ENCODE measurements at places on chromosomes 6 and 20. TPM values are rescaled to one million over a fixed set of nuclear protein-coding genes. Genes with fewer than 3 reads are reported as not detected.

COL9A3 gene
- 0.19 TPM for total RNA-seq

MAPK13 gene
- 26.5 TPM for total RNA-seq

MCHR2 gene
- total RNA-seq = not detected

CYP39A1 gene
- under 0.01 TPM for total RNA-seq

ADAM33 gene
- 1.2 TPM for total RNA-seq

PPT2 gene
- 10.2 TPM for total RNA-seq

DEF6 gene
- 1.3 TPM for total RNA-seq

SIRPB1 gene
- 2.5 TPM for total RNA-seq

PRDM13 gene
- not detected for total RNA-seq

TSPO2 gene
- total RNA-seq = not detected

NOX3 gene
- total RNA-seq = not detected

MATN4 gene
- total RNA-seq = not detected

LAMA2 gene
- 64.3 TPM for total RNA-seq

ADAT2 gene
- 3.5 TPM for total RNA-seq

SLC22A2 gene
- total RNA-seq = under 0.01 TPM

LY6G6F gene
- not detected for total RNA-seq

NELFCD gene
- total RNA-seq = 39.7 TPM

NKAIN2 gene
- total RNA-seq = not detected

SSTR4 gene
- not detected for total RNA-seq

NKX2-2 gene
- not detected for total RNA-seq

TUBB1 gene
- total RNA-seq = not detected

PRR18 gene
- not detected for total RNA-seq

CPNE5 gene
- not detected for total RNA-seq

OOEP gene
- not detected for total RNA-seq

KCNQ2 gene
- total RNA-seq = 0.19 TPM

DIDO1 gene
- total RNA-seq = 41.8 TPM

NFKBIE gene
- total RNA-seq = 4.0 TPM

All from regular cardiac myocyte (primary cell).